ENCODE measurements at places on chromosomes 4 and X. TPM values are rescaled to one million over a fixed set of nuclear protein-coding genes. Genes with fewer than 3 reads are reported as not detected.
A peak's percentile ranks its signal among the peaks of the same experiment; 100 is the strongest.

GRCh38 chrX:112768563-112768962 lies 72.1 kb downstream of the AMOT start:
- no peak for DNase-seq

GPRASP1 gene
- 1.5 TPM for polyA plus RNA-seq

DNA sequence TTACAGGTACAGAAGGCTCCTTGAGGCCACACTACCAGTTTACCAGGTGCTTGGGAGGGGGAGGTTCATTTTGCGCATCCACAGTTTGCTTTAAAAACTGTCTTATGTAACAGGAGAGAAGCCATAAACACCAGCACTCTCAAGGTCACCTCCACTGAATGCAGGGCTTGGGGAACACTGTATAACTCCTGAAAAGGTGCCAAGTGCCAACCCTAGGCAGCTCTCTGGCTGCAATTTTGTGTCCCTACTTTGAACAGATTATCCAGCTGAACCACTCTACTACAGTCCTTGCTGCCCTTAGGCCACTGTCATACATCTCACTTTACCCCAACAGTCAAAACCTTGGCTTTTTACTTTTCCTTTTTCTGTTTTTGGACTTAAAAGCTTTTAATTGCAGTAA lies 507.9 kb downstream of the SMARCA1 start:
- no peak for DNase-seq

GRCh38 chr4:168488869-168489274 lies 8.0 kb upstream of the PALLD start:
- DNase-seq = no peak

DNA sequence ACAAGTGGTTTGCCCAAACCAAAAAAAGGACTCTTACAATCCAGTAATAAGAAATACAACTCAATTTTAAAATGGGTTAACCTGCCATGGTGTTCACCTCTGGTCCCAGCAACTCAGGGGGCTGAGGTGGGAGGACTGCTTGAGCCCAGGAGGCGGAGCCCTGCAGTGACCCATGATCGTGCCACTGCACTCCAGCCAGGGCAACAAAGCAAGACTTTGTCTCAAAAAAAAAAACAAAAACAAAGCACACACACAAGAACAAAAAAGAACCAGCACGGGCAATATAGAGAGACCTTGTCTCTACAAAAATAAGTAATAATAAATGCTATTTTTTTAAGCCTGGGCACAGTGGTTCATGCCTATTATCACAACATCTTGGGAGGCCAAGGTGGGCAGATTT lies 28.7 kb downstream of the ARAP2 start:
- no peak for DNase-seq

AMBN gene
- not detected for polyA plus RNA-seq

GRCh38 chrX:65697211-65697641 lies 29.8 kb downstream of the MSN start:
- peak; percentile 79 for DNase-seq

FMR1NB gene
- polyA plus RNA-seq = not detected

SGMS2 gene
- polyA plus RNA-seq = 13.4 TPM

FAM193A gene
- 11.0 TPM for polyA plus RNA-seq

ASB11 gene
- polyA plus RNA-seq = not detected

GRCh38 chrX:70433848-70434351 lies 10.7 kb upstream of the DLG3 start:
- DNase-seq = peak; percentile 31

TRPC5OS gene
- polyA plus RNA-seq = not detected

DNA sequence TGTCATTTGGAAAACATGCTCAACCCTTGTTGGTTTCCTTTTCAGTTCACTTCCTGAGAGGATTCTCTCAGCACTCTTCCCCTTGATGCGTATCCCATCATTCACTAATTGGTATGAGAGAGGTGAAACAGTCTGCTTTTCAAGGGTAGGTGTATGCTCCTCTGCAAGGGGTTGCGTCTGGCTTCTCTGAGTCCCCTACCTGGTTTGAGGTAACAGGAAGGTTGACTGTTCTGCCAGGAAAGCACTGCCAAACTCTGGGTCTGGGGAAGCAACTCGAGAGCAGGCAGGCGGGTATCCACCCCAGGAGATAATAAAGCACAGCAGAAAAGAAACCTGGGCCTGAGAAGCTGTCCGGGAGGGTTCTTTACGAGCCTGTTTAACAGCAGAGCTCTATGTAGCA lies 101.2 kb downstream of the SHROOM4 start:
- DNase-seq = no peak

GRCh38 chr4:187436251-187436650 lies 559.3 kb upstream of the ZFP42 start:
- no peak for DNase-seq

- DNase-seq = peak; percentile 77
These were observed 325.0 kb downstream of the ARHGAP10 start for GRCh38 chr4:148056879-148057278.

GRCh38 chr4:13957871-13958270 lies 330.3 kb upstream of the BOD1L1 start:
- no peak for DNase-seq

GRCh38 chrX:40006106-40007017 lies 91.4 kb downstream of the BCOR start:
- DNase-seq = no peak

- DNase-seq = peak; percentile 15
These were observed 42.0 kb downstream of the CBLL2 start for GRCh38 chrX:22314692-22315091.

DNA sequence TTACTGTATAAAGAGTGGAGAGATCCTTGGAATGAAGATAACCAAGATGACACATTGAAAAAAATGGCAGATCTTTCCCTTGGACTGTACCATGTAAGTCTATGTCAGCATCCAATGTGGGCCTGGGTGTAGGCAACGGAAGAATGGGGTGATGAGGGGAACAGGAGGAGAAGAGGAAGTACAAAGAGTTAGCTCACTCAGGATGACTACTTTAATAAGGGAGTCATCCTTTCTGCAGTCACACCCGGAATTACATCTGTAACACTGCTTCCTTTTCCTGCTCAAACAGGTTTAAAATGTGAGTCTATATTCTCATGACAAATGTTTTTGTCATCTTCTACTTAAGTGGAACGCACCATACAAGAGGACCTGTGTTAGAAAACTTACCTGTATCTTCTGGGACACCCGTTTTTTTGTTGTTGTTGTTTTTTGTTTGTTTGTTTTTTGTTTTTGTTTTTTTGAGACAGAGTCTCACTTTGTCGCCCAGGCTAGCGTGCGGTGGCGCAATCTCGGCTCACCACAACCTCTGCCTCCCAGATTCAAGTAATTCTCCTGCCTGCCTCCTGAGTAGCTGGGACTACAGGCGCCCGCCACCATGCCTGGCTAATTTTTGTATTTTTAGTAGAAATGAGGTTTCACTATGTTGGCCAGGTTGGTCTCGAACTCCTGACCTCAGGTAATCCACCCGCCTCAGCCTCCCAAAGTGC lies 18.0 kb downstream of the HPSE start:
- DNase-seq = no peak

DRD5 gene
- polyA plus RNA-seq = not detected

REELD1 gene
- polyA plus RNA-seq = not detected

GAB3 gene
- polyA plus RNA-seq = 3.7 TPM

DNA sequence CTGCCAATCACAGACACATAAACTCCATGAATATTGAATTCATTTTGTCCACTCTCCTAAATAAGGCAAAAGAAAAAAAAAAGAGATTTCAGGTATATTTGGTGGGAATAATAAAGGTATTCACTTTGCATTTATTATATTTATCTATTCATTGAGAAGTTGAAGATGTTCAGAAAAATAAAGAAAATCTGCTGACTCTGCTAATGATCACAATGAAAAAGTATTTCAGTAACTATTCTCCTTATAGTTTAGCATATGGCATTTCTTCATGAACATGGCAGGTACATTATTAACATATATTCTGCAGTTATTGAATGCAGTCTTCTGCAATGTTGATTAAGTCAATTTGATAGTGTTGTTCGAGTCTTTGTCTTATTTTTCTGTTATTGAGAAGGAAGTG lies 202.5 kb upstream of the ANKRD50 start:
- no peak for DNase-seq

GRCh38 chrX:68570598-68570997 lies 71.7 kb downstream of the YIPF6 start:
- no peak for DNase-seq

TRIM75 gene
- polyA plus RNA-seq = not detected

- DNase-seq = no peak
These were observed 62.2 kb upstream of the GPM6A start for GRCh38 chr4:175874306-175874705.
